ENCODE measurements at places on chromosomes 2 and 18. TPM values are rescaled to one million over a fixed set of nuclear protein-coding genes. Genes with fewer than 3 reads are reported as not detected.
A peak's percentile ranks its signal among the peaks of the same experiment; 100 is the strongest.

- no peak for DNase-seq
Observed at GRCh38 chr2:70743677-70744076, 24.3 kb downstream of the ADD2 start.

OR6B2 gene
- not detected for polyA plus RNA-seq

GRCh38 chr2:75428646-75429443, 131.9 kb downstream of the EVA1A start:
- DNase-seq, result peak; percentile 21

KCNG2 gene
- polyA plus RNA-seq, result not detected

DNA sequence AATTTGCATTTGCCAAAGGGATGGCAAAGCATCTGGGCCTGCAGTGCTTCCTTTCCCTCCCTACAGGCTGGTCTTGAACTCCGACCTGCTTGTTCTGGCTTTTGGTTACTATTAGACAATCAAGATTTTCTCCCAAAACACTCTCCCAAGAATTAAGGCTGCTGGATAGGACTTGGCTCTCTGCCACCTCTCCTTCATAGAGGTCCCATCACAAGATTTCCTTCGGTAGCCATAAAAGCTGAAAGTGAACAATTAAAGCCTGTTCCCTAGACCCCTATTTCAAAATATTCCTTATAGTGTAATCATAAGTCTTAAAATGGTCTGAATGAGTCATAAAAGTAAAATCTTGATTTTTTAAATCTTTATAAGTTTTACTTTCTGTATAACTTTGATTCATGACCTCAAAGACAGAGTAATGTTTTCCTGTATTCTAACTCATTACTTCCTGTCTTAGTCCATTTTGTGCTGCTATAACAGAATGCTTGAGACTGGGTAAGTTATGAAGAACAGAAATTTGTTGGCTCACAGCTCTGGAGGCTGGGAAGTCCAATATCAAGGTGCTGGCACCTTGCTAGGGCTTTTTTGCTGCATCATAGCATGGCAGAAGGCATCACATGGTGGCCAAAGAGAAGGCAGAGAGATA, 37.8 kb upstream of the TNP1 start:
- no peak for DNase-seq

- no peak for DNase-seq
Observed at GRCh38 chr18:54278615-54279014, 9.3 kb downstream of the POLI start.

DNA sequence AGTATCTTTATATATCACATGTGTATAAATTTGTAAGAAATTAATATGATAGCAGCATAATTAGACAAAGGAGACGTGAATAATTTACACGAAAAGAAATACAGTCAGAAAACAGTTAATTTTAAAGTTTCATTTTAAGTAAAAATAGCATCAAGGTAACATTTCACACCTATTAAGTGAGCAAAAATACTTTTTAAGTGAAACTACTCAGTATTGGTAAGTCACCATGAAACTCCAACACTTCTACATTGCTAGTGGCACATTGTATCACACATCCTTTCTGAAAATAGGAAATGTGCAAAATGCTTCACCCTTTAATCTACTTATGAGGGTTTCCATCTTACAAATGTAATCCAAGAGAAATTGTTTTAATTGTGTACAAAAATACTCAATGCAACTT, 287.9 kb upstream of the EPAS1 start:
- DNase-seq, result no peak

IL37 gene
- polyA plus RNA-seq, result not detected

SLC9A4 gene
- not detected for polyA plus RNA-seq

DNA sequence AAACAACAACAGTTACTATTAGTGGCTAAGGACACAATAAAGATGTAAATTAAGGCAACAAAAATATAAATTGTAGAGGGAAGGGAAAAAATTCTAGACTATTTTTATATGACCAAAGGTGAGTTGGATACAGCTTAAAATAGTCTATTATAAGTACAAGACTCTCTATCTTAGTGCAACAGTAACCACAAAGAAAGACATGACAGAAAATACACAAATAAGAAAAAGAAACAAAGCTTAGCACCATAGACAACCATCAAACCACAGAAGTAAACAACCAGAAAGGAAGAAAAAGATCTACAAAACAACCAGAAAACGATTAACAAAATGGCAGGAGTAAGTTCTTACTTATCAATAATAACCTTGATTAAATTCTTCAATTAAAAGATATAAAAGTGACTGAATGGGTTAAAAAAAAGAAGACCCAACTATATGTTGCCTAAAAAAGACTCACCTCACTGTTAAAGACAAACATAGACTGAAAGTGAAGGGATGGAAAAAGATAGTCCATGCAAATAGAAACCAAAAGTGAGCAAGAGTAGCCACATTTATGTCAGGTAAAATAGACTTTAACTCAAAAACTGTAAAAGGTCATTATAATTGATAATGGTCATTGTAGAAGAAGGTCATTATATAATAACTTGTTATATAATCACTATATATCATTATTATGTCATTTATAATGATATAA, 62.5 kb downstream of the USP40 start:
- DNase-seq, result no peak

KLHL30 gene
- polyA plus RNA-seq, result 5.1 TPM

- no peak for DNase-seq
Observed at GRCh38 chr2:57460396-57461276, 586.0 kb upstream of the VRK2 start.

GRCh38 chr2:112140205-112140802, 2.1 kb downstream of the FBLN7 start:
- DNase-seq, result no peak

GRCh38 chr2:148653437-148653836, 8.9 kb downstream of the EPC2 start:
- no peak for DNase-seq

- DNase-seq, result peak; percentile 60
Observed at GRCh38 chr2:37156071-37156856, 516 bp downstream of the EIF2AK2 start.

GRCh38 chr2:232869138-232870017, 686 bp upstream of the SNORC start:
- no peak for DNase-seq

- no peak for DNase-seq
Observed at GRCh38 chr2:67792191-67792590, 270.6 kb downstream of the C1D start.

GRCh38 chr2:230423851-230424458, 8.0 kb downstream of the SP100 start:
- DNase-seq, result no peak

DNA sequence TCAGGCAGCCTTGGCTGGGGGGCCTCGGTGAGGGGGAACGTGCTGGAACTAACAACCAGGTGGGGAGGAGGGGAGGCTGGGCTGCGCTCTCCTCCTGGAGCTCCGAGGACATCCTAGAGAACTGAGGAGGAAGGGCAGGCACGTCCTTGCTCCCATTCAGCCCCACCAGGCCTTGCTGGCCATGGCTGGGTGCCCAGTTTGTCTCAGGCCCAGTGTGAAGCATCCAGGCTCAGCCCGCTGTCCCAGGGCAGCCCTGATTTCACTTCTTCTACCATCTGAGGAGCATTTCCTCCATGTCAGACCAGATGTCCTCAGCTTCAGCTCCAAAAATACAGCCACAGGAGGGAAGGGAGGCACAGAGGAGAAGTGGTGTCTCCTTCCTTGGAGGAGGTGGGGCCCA, 125.4 kb downstream of the CELF4 start:
- DNase-seq, result peak; percentile 25

DNA sequence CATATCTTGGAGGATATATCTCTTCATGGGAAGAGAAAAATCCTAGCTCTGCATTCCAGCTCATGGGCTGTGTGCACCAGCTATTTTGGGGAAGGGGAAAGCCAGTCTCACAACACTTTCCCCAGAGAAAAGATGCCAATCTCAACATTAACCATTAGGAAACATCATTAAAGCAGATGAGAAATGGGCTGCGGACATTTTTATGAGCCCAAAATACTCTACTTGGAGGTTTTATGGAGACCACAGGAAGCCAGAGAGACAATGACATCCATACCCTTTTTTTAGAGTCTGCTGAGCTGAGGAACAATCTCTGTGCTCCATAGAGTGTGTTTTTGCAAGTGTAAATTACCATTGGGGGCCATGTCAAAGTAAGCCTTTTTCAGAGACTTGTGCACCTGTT, 213.7 kb downstream of the TRIB2 start:
- DNase-seq, result no peak

- DNase-seq, result no peak
Observed at GRCh38 chr2:98063291-98063854, 23.6 kb upstream of the VWA3B start.

DNA sequence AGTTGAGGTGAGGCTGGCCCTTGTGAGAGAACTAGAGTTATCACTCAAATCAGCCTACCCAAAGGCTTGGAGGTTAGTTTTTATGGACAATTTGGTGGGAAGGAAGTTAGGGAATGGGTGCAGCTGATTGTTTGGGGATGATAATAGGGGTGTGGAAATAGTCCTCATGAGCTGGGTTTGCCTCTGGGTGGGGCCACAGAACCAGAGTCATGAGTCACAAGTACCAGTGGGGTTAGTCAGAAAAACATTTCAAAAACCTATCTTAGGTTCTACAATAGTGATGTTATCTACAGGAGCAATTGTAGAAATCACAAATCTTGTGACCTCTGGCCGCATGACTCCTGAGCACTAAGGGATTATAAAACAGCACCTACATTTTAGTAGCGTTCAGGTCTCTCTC, 630.1 kb upstream of the PIK3C3 start:
- DNase-seq, result no peak

SPATA3 gene
- not detected for polyA plus RNA-seq

- no peak for DNase-seq
Observed at GRCh38 chr2:237143676-237144440, 58.2 kb downstream of the COPS8 start.

DNA sequence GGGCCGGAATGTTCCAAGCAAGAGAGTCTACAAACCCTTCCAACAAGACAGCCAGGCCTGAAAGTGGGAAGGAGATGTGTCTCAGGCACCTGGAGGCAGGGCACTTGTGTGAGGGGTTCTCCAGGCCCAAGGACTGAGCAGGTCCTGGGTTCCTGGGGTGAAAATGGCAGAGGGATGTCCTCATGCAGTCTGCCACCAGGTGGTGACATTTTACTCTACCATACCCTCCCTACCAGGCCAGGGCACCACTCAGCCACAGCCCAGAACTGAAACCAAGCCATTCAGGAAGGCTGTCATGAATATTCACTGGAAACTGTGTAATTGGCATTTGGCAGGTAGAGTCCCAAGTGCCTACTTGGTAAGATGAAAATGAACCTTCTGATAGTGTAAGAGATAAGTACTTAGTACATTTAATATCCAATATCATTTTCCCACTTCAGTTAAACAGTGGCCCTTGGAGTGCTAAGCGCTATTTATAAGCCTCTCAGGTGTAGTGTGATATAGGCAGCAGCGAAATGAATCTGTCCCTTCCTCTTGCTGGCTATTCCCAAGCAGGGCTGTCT, 185.1 kb downstream of the MYO5B start:
- no peak for DNase-seq

C2orf81 gene
- polyA plus RNA-seq, result 1.1 TPM

STAMBP gene
- 29.2 TPM for polyA plus RNA-seq

ABCB11 gene
- 0.10 TPM for polyA plus RNA-seq

- DNase-seq, result no peak
Observed at GRCh38 chr2:42307180-42307579, 53.8 kb downstream of the COX7A2L start.

GRCh38 chr2:161870401-161870930, 203.5 kb downstream of the DPP4 start:
- DNase-seq, result no peak

GRCh38 chr2:97747285-97747684, 33.9 kb downstream of the ZAP70 start:
- DNase-seq, result no peak

GRCh38 chr2:11588228-11589110, 54.6 kb downstream of the GREB1 start:
- no peak for DNase-seq

- no peak for DNase-seq
Observed at GRCh38 chr2:206555721-206556120, 86.6 kb upstream of the FAM237A start.

DNA sequence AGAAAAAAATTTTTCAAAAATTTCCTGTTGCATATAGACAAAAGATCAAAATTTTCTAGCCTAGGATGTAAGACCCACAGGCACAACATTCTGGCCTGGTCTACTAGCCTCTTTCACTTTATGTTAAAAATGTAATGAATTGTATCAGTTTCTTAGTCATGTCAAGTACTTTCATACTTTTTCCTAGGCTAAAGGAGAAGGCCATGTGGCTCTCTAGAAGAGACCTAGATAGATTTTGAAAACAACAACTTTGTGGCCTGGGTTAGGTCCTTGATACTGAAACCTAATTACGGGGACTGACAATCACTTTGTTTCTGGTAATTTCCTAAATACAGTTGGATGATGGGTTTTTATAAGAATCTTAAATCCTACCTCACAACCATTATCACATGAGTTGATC, 74.8 kb upstream of the FSIP2 start:
- DNase-seq, result no peak

DNA sequence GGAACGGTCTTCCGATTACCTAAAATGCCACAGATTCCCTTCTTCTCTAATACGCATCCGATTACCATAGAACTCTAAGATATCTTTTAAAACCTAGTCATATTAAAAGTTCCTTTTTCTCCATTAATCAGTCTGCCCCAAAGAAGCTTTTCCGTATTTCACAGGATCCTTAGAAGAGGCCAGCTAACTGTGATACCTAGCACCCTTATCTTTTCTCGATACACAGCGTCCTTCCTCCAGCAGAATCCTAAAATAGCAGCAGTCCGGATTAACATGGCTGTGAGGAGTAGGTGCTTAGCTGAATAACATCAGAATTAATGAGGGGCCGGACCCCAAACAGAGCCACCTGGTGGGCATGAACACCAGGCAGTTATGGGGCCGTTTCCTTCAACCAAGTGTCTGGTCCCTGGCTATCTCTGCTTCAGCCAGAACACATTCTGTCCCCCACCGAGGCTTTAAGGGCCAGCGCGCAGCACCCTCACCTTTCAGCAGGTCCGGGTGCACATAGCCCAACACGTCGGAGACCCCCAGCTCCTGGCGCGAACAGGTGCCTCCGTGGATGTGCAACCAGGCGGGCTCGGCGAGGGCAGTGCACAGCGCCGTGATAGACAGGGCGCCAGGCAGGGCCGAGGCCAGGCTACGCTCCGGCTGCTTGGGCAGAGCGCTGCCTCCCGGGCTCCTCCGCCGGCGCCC, 995 bp downstream of the TMEM127 start:
- no peak for DNase-seq

TEKT4 gene
- not detected for polyA plus RNA-seq

GRCh38 chr2:216082117-216082711, 495 bp downstream of the TMEM169 start:
- DNase-seq, result no peak

GRCh38 chr2:105502625-105503334, 103.9 kb upstream of the FHL2 start:
- no peak for DNase-seq

ZC3H6 gene
- polyA plus RNA-seq, result 1.5 TPM

GRCh38 chr2:176237456-176237855, 31.8 kb upstream of the MTX2 start:
- no peak for DNase-seq

ITGB6 gene
- polyA plus RNA-seq, result 0.28 TPM

GRCh38 chr2:202774104-202774503, 97.5 kb downstream of the ICA1L start:
- no peak for DNase-seq
